Esophagus muscularis mucosa (tissue), 4 donors: ENCODE measurements at places on chromosomes 6 and 20. TPM values are rescaled to one million over a fixed set of nuclear protein-coding genes. Genes with fewer than 3 reads are reported as not detected.

The CST11 gene
- total RNA-seq, result not detected

GRCh38 chr20:23508449-23509229 lies 17.7 kb downstream of the CST8 start:
- peak; percentile 81 for DNase-seq

- no peak for DNase-seq
These were observed 10.0 kb upstream of the HLA-DQA1 start for GRCh38 chr6:32627249-32627648.

DNA sequence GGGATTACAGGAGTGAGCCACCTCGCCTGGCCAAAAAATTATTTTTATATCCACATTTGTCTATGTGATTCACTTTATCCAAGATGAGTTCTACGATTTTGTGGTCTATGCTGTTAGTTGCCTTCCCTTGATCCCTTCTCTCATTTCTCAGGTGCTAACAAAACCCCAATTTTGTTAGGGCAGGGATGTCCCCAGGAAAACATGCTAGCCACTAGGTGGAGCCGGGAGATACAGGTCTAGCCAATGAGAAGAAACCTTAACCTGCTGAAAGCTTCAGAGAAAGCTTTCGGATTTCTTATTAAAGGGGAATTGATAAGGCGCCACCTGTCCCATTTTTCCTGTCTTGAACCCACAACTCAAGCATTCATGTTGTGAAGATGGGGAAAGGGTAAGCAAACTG lies 167.4 kb upstream of the OLIG3 start:
- no peak for DNase-seq

- DNase-seq, result no peak
These were observed 47.3 kb upstream of the LRFN2 start for GRCh38 chr6:40634429-40634828.

The SENP6 gene
- total RNA-seq, result 112 TPM

- no peak for DNase-seq
These were observed 262.1 kb downstream of the LRFN2 start for GRCh38 chr6:40325041-40325440.

GRCh38 chr6:151240036-151240685 lies 394 bp downstream of the AKAP12 start:
- peak; percentile 97 for DNase-seq

DNA sequence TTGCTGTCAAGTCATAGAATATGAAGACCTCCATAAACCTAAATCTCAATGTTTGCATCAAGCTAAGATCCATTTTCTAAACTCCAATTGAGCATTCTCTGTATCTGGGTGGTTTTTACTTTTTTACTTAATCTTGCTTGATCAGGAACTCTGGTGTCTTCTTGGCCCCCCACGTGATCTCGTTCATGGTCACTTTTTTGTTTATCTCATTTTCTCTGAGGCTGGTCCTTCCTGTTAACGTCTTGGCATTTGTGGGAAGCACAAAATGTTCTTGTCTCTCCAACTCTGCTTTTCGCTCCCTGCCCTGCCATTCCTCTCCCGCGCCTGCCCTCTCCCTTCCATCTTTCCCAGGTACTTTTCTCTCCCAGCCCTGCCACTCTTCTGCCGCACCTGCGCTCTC lies 14.0 kb upstream of the MAPRE1 start:
- no peak for DNase-seq

DNA sequence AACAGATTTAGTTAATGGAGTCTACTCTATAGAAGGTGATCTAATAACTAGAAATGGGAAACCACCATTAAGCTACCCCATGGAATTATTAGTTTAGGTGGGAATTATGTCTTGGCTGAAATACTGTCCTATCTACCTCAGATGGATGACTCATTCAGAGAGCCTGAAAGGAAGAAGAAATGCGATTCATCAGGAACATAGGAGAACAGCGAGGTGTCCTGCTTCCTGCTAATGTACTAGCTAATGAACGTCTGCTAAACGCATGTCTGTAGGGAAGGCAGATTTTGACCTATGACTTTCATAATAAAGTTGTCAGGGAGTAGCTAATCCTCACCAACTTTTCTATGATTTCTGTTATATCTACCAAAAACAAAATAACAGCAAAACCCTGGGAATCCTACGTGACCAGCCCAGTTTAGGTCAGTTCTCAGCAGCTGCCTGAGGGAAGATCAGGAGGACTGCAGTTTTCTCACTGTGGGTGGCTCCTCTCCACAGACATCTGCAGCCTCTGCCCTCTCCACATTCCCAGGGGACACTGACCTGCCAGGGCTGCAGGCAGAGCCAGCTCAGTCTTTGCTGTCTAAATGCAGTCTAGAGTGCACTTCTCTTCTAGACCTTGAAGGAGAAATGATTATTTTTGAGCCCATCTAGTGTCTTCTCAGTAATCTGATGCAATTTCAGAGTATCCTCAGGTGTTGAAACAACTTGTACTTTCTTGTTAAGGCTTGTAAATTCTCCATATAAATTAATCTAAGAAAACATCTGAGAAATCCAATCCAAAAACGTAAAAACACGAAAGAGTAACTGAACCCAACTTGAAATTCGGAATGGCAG lies 18.1 kb upstream of the SFT2D1 start:
- DNase-seq, result no peak

The CPXM1 gene
- not detected for total RNA-seq

DNA sequence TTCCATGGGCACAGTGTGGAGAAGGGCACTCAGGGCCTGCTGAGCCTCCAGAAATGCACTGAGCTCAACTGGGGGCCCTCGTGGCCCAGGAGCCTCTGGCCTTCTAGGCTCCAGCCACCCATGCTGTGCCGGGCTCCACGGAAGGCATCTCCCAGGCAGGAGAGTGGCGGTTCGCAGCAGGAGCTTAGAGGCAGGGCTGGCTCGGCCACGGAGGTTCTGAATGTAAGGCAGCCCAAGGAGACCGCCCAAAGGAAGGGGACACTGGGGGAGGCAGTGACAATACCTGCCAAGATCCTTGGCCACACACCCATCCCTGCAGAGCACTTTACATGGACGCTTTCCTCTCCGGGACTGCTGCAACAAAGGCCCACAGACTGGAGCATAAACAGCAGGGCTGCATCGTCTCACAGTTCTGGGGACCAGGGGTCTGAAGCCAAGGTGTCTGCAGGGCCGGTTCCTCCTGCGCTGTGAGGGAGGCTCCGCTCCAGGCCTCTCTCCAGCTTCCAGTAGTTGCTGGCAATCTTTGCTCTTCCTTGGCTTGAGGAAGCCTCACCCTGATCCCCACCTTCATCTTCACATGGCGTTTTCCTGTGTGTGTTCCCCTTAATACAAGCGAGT lies 128.2 kb upstream of the CDH4 start:
- no peak for DNase-seq

DNA sequence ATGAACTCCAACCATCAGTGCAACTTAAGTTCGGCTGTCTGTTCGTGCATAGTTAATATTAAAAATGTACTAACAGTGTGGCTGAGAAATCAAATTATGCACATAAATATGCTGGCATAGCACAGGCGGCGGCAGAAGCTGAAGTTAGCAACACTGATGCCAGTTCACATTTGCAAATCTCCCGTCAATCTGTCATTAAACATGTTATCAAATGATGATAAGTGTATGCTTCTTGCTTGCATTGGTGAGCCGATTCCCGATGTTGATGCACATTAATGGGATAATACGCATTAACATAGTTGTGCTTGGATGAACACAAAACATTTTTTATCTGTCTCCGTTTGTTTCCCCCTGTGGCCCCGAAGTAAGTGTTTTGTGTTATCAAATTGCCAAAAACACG lies 309.4 kb downstream of the ZNF217 start:
- DNase-seq, result no peak

GRCh38 chr6:67775333-67775732 lies 859.7 kb upstream of the ADGRB3 start:
- DNase-seq, result no peak

GRCh38 chr6:56796196-56796532 lies 153.5 kb upstream of the DST start:
- DNase-seq, result no peak

The TMEM200A gene
- 0.65 TPM for total RNA-seq

The MUCL3 gene
- not detected for total RNA-seq

DNA sequence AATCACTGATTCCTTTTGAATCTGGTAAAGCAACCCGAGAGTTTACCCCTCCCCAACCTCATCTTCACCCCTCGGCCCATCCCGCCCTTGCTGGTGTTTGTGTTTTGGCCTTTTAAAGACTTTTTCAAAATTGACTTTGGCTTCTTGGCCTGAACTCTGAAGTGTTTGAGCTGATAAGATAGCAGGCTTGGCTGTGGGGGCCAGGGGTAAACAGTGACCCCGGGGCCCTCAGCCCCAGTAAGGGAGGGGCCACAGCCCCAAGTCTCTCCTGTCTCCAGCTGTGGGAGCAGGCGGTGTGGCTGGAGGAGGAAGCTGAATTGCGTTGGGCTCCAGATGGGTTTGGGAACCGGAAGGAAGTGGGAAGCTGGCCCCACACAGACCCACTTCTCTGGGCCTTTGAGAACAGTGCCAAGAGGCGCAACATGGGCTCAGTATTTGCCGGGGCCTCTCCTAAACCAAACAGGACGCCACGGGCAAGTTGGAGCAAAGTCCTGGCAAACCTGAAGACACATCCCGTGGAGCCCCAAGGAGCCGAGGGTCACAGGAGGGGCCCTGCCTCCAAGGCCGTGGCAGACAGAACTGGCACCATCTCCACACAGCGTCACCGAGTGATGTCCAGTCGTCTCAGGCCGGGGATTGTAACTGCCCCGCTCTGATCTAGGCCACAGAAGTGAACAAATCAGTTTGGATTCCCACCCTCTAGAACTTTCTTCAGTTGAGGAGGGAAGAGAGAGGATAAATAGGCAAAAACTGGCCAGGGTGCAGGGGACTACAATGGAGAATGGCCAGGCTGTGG lies 54.3 kb upstream of the PTPN1 start:
- no peak for DNase-seq

DNA sequence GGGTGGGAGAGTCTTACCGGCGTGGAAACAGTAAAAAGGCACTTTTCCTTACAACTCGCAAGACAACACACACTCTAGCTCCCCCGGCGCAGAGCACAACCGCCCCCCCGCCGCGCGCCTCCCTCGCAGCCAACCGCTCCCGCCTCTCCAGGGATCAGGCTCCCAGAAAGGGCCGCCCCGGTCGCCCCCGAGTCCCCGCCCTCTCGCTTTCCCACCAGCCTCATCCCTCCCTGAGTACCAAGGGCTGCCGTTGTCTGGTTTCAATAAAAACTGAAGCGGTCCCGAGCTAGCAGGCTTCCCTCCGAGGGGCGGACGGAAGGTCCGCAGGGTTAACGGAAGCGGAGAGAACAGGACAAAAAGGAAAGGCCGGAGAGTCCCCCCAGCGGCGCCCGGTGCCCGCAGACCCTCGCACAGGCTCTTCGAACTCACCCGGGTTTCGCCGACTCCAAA lies 804 bp downstream of the ELOVL5 start:
- DNase-seq, result peak; percentile 93

GRCh38 chr6:157558049-157558448 lies 177.1 kb downstream of the ZDHHC14 start:
- peak; percentile 29 for DNase-seq

- DNase-seq, result no peak
These were observed 207.8 kb downstream of the OTOR start for GRCh38 chr20:16955971-16956370.

GRCh38 chr20:43287637-43288036 lies 97.9 kb upstream of the PTPRT start:
- no peak for DNase-seq

The SAPCD1 gene
- not detected for total RNA-seq

DNA sequence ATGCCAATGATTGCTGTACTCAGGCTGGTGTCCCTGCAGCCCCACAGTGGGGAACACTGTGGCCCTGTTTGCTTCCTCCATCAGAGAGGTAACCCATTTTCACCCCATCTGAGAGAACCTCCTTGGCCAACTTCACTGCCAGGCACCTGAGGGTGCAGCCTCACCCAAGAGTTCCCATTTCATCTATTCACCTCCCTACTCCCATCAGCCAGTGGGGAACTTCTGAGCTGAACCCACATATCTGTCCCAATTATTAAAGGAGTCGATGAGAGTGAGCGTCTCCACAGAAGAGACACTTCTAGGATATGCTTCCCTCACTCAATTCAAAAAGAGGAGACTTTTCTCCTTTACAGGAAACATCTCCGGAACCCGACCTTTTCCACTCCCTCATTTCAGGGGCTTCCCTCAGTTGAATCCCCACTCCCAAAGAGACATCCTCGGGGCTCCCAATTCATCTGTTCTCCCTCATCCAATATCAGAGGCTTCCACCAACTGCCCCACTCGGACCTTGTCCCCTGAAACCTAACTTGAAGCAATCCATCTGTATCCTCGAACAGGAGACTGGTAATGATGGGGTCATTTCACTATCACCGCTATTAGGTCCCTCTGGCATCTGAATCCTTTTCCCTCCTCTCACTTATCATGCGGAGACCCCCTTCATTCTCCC lies 988 bp downstream of the UBE2V1 start:
- DNase-seq, result no peak

GRCh38 chr6:162538643-162539064 lies 188.9 kb downstream of the PRKN start:
- peak; percentile 70 for DNase-seq

- DNase-seq, result no peak
These were observed 47.3 kb upstream of the STXBP5 start for GRCh38 chr6:147156799-147157382.

- no peak for DNase-seq
These were observed 79.8 kb downstream of the NFATC2 start for GRCh38 chr20:51462566-51463276.

DNA sequence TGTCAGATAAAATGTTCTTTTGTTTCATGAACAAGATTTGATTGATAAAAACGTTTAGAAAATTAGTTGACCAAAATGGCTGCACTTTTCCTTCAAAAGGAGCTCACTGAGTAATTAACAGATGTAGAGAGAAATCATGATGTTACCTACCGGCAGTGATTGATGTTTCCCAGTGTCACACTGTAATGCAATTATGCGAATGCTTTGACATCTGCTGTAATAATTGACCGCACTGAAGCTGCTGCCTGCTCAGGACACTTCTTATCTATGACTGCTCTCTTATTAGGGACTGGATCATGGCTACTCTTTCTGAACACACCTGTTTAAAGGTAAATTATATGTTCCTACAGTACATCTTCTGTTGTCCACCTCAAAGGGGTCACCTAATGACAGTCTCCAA lies 94.6 kb downstream of the GPR63 start:
- DNase-seq, result no peak

DNA sequence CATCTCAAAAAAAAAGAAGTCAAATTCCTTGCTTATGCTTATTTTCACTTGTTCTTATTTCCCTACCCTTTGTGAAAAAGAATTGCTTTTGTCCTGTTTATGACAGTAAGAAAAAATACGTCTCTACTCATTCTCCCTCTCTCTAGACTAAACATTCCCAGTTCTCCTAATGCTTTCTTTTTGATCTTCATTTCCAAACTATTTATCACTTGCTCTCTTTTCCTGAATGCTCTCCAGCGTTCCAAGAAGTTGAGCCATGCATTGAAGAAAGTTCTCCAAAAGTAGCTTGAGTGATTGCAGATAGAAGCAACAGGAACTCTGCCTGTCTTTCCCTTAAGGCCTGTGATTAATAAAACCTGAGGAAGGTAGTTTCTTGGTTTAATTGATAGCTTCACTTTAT lies 53.1 kb upstream of the TMEM170B start:
- no peak for DNase-seq
